ENCODE measurements at places on chromosomes 7 and 10.
A peak's percentile ranks its signal among the peaks of the same experiment; 100 is the strongest.

DNA sequence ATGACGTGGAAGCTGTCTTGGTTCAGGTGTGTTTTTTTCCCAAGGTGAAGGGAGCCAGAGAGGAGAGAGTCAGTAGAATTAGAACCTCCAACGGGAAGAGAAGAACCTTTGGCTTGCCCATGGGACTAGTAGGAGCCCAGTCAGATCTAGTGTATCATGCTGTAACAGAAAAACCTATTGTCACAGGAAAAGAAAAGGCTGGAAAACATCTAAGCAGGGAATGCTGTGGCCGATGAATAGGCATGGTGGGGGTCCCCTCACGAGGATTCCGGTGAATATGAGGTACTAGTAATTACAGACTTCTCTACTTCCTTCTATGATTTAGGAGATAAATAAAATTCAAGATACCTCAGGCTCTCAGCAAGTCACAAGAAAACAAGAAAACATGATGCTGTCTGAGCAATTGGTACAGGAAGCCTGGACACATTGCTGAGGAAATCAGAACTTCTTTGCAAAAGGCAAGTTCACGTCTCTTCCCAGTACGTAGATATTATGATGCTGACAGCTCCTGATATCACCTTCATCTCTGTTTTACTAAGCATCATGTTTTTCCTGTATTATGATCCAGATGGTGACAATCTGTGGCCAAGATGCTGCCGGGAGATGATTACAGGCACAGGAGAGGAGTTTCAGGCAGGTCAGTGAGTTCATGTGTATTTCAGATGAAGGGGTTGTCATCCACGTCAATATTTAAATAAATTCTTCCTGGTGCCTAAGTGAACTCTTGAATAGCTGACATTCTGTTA lies 54.3 kb upstream of the NPY start:
- no peak for DNase-seq
- H3K36me3 ChIP-seq = no peaks in the 10 kb centered on the region
- H3K4me3 ChIP-seq = no peak overlapping the region
- H3K27ac ChIP-seq = no peak overlapping the region
- H3K4me1 ChIP-seq = peaks cover 18% of the 10 kb centered on the region
- no peaks in the 10 kb centered on the region for H3K27me3 ChIP-seq

GRCh38 chr10:63206997-63207811 lies 74.1 kb downstream of the NRBF2 start:
- no peaks in the 10 kb centered on the region for H3K27me3 ChIP-seq
- H3K27ac ChIP-seq = peak overlapping the region; percentile 64

GRCh38 chr10:97778452-97779302 lies 6.9 kb upstream of the SFRP5 start:
- H3K27ac ChIP-seq = no peak overlapping the region
- peaks cover 1% of the 10 kb centered on the region for H3K27me3 ChIP-seq
- H3K36me3 ChIP-seq = no peaks in the 10 kb centered on the region
- DNase-seq = no peak
- no peaks in the 10 kb centered on the region for H3K4me1 ChIP-seq

DNA sequence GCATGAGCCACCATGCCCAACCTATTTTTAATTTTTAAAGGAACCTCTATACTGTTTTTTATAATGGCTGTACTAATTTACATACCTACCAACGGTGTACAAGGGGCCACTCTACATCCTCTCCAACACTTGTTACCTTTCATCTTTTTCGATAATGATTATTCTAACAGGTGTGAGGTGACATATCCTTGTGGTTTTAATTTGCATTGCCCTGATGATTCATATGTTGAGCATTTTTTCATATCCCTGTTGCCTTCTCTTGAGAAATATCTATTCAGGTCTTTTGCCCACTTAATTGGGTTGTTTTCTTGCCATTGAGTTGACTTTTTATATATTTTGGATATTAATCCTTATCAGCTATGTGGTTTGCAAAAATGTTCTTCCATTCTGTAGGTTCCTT lies 167.0 kb downstream of the CTTNBP2 start:
- H3K4me3 ChIP-seq = no peak overlapping the region
- DNase-seq = no peak
- H3K4me1 ChIP-seq = no peaks in the 10 kb centered on the region

- peaks cover 6% of the 10 kb centered on the region for H3K27me3 ChIP-seq
- H3K4me1 ChIP-seq = no peaks in the 10 kb centered on the region
- DNase-seq = no peak
- H3K27ac ChIP-seq = no peak overlapping the region
- no peak overlapping the region for H3K4me3 ChIP-seq
Observed at GRCh38 chr10:129909080-129909479, 55.0 kb downstream of the EBF3 start.

DNA sequence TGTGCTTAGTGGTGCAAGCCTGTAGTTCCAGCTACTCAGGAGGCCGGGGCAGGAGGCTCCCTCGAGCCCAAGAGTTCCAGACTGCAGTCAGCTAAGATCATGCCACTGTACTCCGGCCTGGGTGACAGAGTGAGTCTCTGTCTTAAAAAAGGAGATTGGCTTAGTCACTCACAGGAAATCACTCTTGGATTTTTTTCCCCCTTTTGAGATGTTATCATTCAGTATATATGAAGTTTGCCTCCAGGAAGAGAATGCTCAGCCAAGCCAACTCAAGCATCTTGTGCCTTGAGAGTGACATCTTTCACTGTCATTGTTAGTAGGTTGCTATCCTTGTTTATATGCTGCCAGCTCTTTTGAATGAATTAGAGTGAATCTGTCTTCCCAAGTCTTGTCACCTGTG lies 28.0 kb downstream of the NIPSNAP2 start:
- H3K4me3 ChIP-seq = no peak overlapping the region
- peaks cover 34% of the 10 kb centered on the region for H3K36me3 ChIP-seq
- H3K4me1 ChIP-seq = no peaks in the 10 kb centered on the region
- no peaks in the 10 kb centered on the region for H3K27me3 ChIP-seq
- no peak for DNase-seq

GRCh38 chr10:70007116-70007820 lies 45.4 kb upstream of the MACROH2A2 start:
- no peak overlapping the region for H3K4me3 ChIP-seq
- no peak overlapping the region for H3K27ac ChIP-seq
- no peak for DNase-seq
- no peaks in the 10 kb centered on the region for H3K4me1 ChIP-seq

DNA sequence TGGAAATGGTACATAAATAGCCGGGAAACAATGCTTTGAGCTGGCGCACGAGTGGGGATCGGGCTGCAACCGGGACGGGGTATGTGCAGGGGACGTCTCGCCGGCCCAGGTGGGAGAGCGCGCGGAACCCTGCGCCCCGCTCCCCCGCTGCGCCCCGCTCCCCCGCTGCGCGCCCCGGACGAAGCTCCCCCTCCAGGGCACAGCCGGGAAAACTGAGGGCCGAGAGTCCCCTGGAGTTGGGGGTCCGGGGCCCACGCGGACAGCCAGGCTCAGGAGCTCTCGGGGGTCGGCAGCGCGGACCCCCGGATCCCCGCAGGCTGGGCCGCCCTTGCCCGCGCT lies 514 bp downstream of the RADIL start:
- peaks cover 6% of the 10 kb centered on the region for H3K4me1 ChIP-seq
- no peak for DNase-seq
- H3K4me3 ChIP-seq = no peak overlapping the region

GRCh38 chr7:15685358-15686294 lies 857 bp downstream of the MEOX2 start:
- H3K4me3 ChIP-seq = no peak overlapping the region
- no peaks in the 10 kb centered on the region for H3K36me3 ChIP-seq
- no peak overlapping the region for H3K27ac ChIP-seq
- H3K4me1 ChIP-seq = no peaks in the 10 kb centered on the region
- H3K27me3 ChIP-seq = peaks cover 8% of the 10 kb centered on the region

- H3K36me3 ChIP-seq = no peaks in the 10 kb centered on the region
- DNase-seq = no peak
- H3K27ac ChIP-seq = no peak overlapping the region
- H3K27me3 ChIP-seq = peaks cover 11% of the 10 kb centered on the region
Observed at GRCh38 chr10:79184145-79184625, 115.4 kb downstream of the ZMIZ1 start.

DNA sequence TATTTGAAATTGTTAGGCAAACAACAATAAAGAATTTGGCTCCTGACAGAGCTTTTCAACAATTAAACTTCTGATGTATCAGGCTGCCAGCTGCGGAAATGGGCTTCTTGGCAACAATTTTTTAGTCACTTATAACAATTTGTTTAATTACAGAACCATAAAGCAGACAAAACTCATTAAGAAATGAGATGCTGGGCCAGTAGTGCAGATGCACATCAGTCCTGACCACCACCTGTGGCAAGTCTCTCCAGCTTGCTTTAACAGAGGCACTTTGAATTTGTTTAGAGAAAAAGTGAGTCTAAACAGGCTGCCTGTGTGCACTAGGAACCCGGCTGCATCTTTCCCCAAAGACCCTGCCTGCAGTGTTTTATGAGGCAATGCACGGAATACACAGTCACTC lies 1124.4 kb downstream of the NXPH1 start:
- H3K4me3 ChIP-seq = no peak overlapping the region
- H3K4me1 ChIP-seq = no peaks in the 10 kb centered on the region
- no peaks in the 10 kb centered on the region for H3K27me3 ChIP-seq
- H3K27ac ChIP-seq = no peak overlapping the region
- no peak for DNase-seq

DNA sequence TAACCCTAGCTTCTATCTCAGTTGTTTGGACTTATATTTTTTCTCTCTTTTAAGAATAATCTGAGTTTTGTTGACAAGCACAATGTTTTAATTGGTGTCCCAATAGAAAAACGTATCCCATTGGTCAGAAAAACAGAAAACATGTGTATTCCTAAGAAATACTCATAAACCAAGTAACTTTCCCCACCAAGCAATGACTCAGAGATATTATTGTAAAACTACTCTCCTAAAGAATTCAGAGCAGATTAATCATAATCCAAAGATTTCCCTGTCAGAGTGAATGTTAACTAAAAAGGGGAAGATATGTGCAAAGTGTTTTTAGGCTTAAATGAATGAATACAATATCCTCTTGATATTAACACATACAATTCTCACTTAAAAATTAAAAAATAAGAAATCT lies 29.4 kb upstream of the MBL2 start:
- no peak for DNase-seq
- no peak overlapping the region for H3K4me3 ChIP-seq
- no peaks in the 10 kb centered on the region for H3K36me3 ChIP-seq
- H3K27me3 ChIP-seq = no peaks in the 10 kb centered on the region
- no peaks in the 10 kb centered on the region for H3K4me1 ChIP-seq

DNA sequence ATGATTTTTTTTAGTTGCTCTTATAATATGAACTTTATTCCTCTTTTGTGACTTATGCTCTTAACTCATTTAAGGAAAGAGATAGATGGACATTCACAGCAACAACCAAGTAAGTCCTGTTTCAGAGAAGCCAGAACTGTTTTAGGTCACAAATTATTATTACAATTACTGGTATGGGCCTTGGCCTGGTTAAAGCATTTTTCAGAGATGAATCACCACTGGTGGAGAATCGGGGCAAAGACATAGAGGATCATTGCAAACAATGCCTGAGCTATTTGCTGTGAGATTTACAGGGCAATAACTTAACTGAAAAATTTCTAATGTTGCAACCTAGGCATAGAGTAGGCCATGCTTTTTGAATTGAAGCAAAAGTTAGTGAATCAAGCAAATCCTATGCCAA lies 138.0 kb upstream of the YAE1 start:
- no peak for DNase-seq
- no peak overlapping the region for H3K27ac ChIP-seq
- H3K4me3 ChIP-seq = no peak overlapping the region
- H3K27me3 ChIP-seq = peaks cover 2% of the 10 kb centered on the region

DNA sequence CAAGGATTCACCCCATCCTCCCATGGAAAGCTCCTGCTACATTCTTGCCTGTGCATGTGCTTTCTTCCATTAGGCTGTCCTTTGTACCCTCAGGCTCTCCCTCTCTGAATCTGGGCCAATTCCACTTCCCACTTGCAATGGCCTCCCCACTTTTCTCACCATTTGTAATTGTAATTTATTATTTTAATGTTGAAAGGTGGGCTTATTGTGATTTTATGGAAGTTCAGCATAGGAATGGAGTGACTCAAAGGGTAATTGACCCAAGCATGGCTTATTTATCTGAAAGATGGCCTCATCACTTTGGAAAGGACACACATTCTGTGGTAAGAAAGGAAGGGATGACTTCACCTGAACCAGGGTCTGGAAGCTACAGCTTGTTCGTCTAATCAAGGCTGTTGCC lies 46.9 kb upstream of the ORC5 start:
- H3K4me3 ChIP-seq = no peak overlapping the region
- no peaks in the 10 kb centered on the region for H3K4me1 ChIP-seq
- no peak for DNase-seq
- no peaks in the 10 kb centered on the region for H3K36me3 ChIP-seq
- peaks cover 1% of the 10 kb centered on the region for H3K27me3 ChIP-seq

GRCh38 chr7:115289971-115290370 lies 368.1 kb downstream of the MDFIC start:
- H3K4me1 ChIP-seq = peaks cover 2% of the 10 kb centered on the region
- no peaks in the 10 kb centered on the region for H3K36me3 ChIP-seq
- H3K27me3 ChIP-seq = peaks cover 4% of the 10 kb centered on the region
- DNase-seq = no peak
- no peak overlapping the region for H3K4me3 ChIP-seq

- H3K4me3 ChIP-seq = no peak overlapping the region
- H3K4me1 ChIP-seq = no peaks in the 10 kb centered on the region
- H3K36me3 ChIP-seq = peaks cover 16% of the 10 kb centered on the region
- no peak overlapping the region for H3K27ac ChIP-seq
- H3K27me3 ChIP-seq = no peaks in the 10 kb centered on the region
Observed at GRCh38 chr7:102132209-102132752, 154.4 kb upstream of the SH2B2 start.

- H3K4me1 ChIP-seq = no peaks in the 10 kb centered on the region
- H3K4me3 ChIP-seq = no peak overlapping the region
- no peaks in the 10 kb centered on the region for H3K27me3 ChIP-seq
- no peaks in the 10 kb centered on the region for H3K36me3 ChIP-seq
Observed at GRCh38 chr10:17734432-17735080, 17.4 kb upstream of the TMEM236 start.

DNA sequence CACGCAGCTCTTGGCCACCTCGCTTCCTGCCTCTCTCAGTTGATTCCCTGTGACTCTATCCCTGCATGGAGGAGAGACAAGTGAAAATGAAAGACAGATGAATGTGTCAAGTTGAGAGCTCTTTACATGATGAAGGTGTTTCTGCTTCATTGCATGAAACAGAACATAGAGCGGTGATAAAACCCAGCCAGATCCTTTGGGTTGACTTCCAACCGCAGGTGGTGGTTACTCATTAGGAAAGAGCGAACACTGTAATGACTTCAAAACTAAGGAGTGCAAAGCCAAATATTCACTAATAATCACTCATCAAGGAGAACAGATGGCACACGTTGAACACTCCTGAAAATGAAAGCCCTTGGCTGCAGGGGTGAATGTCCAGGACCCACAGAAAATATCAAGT lies 31.8 kb upstream of the WDR11 start:
- H3K4me1 ChIP-seq = no peaks in the 10 kb centered on the region
- no peak overlapping the region for H3K27ac ChIP-seq
- H3K36me3 ChIP-seq = peaks cover 15% of the 10 kb centered on the region

DNA sequence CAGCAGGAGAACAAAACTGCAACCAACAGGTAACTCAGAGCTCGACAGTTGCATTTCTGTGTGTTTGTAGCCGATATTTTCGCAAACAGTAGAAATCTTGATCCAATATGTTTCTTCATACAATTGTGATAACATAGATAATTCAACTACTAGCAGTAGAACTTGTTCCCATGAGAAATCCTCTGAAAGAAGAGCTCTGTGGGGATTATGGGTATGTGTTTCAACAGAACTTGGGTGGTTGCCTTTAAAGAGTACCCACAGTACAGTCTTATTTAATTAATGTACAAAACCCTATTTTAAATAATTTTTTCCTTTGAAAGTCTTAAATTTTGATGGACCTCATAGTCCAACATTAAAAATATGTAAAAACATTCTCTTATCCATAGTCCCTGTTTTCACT lies 266.1 kb downstream of the PARD3 start:
- H3K27ac ChIP-seq = no peak overlapping the region
- peaks cover 1% of the 10 kb centered on the region for H3K27me3 ChIP-seq
- no peak for DNase-seq
- no peaks in the 10 kb centered on the region for H3K36me3 ChIP-seq
